Motor neuron (in vitro differentiated cells): ENCODE measurements at places on chromosomes 6 and 20.

DNA sequence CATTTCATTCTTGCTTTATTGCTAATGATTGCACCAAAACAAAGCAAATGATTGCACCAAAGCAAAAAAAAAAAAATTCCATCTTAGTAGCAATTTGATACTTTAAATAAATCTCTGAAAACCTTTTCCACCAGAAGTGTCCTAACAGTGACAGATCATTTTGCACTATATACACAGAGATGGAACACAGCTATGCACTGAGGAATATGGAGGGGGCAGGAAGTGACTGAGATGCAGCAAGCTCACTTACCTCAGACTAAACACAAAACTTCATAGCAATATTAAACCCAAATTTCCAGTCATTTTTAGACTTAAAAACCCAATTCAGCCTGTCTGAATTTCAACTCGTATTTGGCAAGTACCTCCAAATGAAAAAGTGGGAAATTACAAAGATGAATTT, 41.2 kb downstream of the HIVEP2 start:
- ATAC-seq = no peak

DNA sequence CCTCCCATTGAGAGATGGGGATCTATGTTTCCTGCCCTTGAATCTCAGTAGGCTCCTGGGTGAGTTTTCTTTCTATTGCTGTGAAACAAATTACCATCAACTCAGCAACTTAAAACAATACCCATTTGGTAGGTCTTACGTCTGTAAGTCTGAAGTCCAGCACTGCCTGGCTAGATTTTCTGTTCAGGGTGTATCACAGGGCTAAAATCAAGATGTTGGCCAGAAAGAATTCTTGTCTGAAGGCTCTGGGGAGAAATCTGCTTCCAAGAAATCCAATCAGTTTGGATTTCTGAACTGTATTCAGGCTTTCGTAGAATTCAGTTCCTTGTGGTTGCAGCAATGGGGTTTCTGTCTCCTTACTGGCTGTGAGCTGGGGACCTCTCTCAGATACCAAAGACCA, 99.6 kb upstream of the SLC24A3 start:
- ATAC-seq = no peak

DNA sequence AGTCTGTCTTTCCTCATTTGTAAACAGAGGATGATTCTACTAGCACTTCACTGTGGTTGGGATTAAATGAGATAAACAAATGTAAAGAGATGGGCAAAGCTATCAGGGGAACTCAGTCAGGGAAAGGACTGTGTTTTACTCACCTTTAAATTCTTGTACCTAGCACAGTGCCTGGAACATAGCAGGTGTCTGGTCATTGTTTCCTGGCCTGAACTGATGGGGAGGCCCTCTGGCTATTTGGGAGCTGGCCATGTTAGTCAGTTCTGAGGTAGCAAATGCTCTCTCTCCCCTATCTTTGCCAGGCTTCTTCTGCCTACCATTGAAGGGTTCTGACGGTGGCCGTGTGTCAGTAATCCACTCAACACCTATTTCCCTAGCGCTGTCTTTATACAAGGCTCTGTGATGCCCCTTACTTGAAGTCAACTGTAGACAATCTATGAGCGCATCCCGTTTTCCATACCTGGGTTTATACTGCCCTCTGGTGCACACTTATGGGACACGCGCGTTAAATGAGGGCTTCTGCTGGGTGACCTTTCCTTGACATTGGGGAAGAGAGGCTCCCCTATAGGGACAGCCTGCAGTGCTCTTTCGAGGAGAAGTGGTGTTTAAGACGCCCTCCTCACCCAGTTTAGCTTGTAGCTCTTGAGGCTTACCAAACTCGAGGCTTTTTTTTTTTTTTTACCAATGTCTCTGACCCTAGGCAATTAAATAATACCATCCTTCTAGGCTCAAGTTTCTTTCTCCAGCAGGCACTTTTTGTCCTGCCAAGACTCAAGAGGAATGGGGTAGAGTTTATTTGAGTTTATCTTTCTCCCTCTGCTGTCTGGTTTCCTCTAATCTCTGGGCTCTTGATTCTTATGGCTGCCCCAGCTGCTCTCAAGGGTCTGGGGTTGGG, 4.0 kb upstream of the SPATS1 start:
- peak; percentile 82 for ATAC-seq

GRCh38 chr6:6844530-6844929, 256.0 kb downstream of the LY86 start:
- no peak for ATAC-seq

DNA sequence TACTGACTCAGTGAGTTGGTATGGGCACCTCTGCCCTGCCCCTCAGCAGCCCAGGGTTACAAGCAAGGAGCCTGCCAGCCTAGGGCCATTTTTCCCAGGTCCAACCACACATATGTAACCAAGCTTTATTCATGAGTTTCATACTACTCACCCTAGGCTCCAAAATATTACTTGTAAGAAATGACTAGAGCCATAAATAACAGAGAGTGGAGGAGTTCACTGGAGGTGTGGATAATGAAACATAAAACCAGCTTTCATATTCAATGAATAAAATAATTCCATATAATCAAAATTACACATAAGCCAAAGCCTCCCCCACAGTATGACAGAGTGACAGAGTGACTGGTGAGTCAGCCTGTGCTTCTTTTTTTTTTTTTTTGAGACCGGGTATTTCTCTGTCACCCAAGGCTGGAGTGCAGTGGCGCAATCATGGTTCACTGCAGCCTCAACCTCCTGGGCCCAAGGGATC, 229.8 kb upstream of the SASH1 start:
- ATAC-seq = peak; percentile 68

- peak; percentile 11 for ATAC-seq
Observed at GRCh38 chr6:127119102-127120022, 891 bp downstream of the RSPO3 start.

GRCh38 chr6:1552296-1552761, 57.4 kb upstream of the FOXC1 start:
- ATAC-seq = no peak
